SIG-M5 (cell line): ENCODE measurements at places on chromosomes 6 and 20.

DNA sequence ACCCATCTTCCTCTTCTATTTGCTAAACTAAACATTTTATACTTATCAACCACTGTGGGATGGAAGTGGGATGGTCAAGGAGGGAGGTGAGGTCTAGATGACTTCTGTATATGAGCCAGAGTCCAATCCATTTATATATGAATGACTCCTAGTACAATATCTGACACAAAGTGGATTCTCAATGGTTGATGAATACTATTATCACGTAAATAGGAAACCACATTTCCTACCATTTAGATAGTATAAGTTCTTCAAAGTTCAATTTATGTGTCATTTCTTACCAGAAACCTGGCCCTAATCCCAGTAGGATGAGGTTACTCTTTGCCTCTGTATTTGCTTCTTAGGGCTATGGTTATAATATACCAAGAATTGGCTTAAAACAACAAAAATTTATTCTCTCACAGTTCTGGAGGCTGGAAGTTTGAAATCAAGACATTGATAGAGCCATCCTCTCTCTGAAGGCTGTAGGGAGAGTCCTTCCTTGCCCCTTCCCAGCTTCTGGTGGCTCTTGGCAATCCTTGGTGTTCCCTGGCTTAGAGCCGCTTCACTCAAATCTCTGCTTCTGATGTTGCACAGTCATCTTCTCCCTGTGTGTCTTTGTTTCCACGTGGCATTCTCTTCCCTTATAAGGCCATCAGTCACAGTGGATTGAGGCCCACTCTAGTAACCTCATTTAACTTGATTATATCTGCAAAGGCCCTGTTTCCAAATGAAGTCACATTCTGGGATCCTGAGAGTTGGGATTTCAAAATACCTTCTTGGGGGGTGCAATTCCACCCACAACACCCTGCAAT lies 41.0 kb upstream of the RAB23 start:
- no peak for DNase-seq

DNA sequence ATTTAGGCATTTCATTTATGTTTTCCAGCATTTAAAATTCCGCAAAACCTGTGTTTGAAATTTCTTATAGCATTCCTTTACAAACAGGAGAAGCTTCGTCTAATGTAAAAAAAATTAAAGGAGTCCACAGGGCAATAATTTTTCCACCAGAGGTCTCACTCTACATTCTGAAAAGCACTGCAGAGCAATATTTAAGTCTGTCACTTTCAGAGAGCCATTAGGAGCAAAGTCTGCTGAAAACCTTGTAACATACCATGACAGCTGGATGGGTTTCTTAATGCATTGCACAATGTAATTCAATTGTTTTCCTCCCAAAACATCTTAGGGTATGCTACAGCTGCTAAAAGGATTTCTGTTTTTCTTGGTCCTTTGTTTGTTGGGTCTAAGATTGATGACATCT lies 18.0 kb downstream of the BAG2 start:
- no peak for DNase-seq

- no peak for DNase-seq
These were observed 912 bp downstream of the EYA4 start for GRCh38 chr6:133241901-133242636.

DNA sequence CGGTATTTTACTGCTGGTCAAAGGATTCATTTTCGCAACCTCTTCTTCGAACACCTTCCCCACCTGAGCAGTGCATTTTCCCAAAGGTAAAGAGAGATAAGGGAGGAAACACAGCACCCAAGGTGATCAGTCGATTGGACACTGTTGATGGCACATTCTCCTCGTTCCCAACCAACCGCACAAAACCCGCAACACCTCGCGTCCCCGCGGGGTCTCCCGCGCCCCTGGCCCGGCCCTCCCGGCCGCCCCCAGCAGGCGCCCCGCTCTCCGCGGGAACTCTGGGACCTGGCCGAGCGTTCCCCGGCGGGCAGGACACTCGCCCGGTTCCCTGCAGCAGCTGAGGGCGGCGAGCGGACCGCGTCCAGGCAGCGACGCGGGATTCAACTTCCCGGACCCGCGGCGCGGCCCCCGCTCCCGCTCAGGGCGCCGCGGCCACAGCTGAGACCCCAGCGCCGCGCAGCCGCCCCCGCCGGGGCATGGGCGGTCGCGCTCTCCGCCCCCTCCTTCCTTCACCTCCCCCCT lies 506 bp downstream of the RGS17 start:
- no peak for DNase-seq

DNA sequence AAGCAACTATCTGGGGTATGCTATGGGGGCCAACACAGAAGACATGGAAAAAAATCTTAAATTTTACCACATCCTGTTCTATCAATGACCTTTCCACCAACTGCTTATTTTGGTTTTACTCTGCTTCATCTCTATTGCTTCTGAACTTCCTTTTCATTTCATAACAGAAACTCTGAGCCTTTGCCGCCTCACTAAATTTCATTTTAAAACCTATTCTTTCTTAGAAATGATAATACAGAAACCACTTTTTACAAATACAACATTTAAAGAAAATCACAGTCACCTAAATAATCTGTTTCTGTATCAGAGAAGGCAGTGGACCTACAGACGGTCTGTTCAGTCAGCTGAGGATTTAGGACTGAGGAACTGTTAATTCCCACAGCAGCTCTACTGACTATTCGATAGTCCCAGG lies 117.5 kb downstream of the KCNQ5 start:
- peak; percentile 12 for DNase-seq

DNA sequence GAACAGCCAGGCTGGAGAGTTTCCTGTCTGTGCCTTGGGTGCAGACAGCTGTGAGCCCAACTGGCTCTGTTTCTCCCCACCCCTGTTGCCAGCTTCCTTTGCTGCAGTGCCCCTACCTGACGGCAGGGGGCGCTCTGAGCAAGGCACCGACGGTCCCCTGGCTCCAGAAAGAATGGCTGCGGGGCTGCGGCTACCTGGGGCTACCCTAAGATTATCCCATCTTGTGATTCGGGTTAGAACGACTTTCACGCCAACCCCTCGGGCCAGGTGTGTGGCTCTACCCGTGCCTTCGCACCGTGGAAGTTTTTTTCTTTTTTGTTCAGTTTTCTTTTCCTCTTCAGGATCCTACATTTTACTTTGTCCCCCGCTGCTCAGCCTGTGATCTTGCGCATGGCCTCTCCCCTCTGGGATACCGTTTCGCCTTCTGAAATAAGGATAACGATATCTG lies 33.4 kb upstream of the AAR2 start:
- no peak for DNase-seq

GRCh38 chr6:3712827-3713665 lies 38.5 kb downstream of the PXDC1 start:
- no peak for DNase-seq

DNA sequence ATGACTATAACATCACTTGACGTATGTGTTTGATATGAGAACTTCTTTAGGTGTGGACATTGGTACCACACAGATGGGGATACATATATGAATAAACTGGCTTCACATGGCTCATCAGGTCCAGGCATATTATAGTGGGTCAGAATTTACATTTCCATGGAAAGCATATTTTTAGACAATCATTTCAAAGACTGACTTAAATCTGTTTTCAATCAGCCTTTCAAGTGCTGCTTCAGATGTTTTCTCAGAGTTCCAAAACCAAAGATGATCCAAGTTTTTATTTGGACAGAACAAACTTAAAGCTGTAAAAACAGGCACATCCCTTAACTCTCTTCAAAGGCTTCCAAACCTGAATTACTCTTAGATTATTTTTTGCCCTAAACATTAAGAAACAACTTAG lies 88.1 kb downstream of the PRSS35 start:
- DNase-seq, result no peak

- no peak for DNase-seq
These were observed 267.7 kb upstream of the RNF24 start for GRCh38 chr20:4283016-4283415.

GRCh38 chr6:138485005-138485545 lies 14.2 kb downstream of the NHSL1 start:
- DNase-seq, result no peak

GRCh38 chr6:47168180-47168579 lies 126.0 kb upstream of the ADGRF1 start:
- peak; percentile 46 for DNase-seq

DNA sequence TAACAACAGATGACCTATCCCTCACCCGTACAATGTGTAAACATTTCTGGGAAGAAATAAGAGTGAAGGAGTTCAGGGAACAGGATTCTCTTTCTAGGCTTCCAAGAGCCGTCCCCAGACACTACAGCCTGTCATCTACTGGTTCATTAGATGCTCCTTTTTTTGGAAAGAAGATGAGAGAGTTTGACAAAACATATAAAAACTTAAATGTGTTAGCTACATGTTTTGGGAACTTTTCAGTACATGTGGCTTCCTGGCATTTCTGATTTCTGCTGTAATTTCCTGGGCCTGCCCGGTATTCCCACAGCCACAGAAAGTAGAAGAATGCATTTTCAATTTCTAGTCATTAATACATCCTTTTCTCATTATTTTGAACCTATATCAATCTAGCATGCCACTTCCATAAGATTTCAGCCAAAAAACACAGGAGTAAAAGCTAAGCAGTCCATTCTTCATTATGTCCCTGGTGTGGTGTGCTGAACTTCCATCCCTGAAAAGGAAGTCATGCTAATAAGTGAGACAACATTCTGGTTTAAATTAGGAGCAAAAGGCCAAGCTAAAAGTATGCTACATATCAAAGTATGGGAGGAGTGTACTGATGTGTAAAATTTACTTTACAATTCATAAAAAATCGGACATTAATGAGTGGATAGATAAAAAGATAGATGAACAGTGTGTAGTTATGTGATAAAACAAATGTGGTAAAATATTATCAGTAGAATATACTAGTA lies 198.2 kb downstream of the WDR27 start:
- no peak for DNase-seq

DNA sequence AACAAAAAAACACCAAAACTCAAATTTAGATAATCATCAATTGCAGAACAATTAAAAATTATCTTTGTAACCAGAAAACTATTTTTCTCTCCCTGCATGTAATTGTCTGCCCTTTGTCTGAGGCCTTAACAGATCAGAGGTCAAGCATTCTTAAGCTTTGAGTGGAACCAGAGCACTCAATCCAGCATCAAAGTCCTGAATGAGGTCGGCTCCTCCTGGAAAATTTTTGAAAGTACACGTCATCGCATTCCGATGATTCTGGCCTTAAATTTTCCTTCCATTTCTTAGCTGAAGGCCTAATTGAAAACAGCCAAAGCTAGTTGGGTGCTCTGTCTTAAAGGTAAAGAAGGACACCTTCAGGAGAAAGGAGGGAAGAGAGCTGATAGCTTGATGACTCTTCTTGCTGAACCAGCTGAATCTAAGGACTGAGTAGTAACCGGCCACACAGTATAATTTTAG lies 510.2 kb upstream of the SULF2 start:
- no peak for DNase-seq

DNA sequence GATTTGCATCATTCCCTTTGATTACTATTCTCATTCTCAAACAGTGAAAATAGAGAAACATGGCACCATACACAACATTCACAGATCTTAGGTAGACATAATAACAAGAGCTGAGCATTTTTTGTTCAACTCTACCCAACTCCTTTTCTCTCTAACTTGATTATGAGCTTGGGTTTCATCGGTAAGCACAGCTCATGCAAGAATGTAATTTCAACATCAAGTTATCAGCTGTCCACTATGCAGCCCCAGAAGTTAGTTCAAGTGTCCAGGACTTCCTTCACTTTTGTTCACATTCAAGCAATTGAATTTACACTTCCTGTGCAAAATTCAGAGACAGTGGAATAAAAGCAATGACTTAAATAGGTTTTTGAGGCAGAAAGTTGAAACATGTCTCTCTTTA lies 297.7 kb upstream of the SASH1 start:
- DNase-seq, result no peak

GRCh38 chr6:135675862-135676261 lies 175.6 kb upstream of the PDE7B start:
- DNase-seq, result no peak

GRCh38 chr6:152052061-152052460 lies 244.6 kb downstream of the ESR1 start:
- DNase-seq, result no peak

GRCh38 chr6:17280552-17281090 lies 540 bp upstream of the RBM24 start:
- DNase-seq, result no peak

DNA sequence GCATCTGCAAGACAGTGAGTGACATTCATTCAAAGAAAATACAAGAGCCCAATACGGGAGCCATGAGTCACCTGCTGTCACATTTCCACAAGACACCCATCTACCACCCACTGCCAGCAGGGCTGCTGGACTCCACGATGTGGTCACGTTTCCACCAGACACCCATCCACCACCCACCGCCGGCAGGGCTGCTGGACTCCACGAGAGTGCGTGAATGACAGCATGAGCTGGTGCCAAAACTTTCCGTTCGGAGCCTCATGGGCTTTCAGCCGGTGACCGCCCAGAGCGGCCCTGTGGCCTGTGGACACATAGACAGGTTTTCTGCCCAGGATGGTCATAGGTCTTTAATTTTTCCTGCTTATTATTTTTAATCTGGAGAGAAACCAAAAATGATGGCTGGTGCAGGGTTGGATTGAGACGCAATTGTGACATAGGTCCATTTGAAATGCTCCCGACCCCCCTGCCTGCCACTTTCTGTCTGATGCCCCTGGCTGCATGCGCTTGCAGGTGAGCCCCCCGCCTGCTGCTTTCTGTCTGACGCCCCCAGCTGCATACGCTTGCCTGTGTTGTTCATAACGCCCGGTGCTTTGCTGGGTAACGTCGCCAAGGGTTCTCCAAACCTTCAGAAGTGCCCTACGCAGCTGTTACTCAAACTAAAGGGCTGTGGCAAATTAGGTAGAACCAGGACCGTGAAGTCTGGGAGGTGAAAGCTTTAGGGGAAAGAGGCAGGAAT lies 59.1 kb upstream of the SMOC2 start:
- DNase-seq, result no peak

- DNase-seq, result no peak
These were observed 98.6 kb upstream of the RIN2 start for GRCh38 chr20:19659448-19659847.

- DNase-seq, result no peak
These were observed 86.6 kb upstream of the BMP2 start for GRCh38 chr20:6680854-6681253.

DNA sequence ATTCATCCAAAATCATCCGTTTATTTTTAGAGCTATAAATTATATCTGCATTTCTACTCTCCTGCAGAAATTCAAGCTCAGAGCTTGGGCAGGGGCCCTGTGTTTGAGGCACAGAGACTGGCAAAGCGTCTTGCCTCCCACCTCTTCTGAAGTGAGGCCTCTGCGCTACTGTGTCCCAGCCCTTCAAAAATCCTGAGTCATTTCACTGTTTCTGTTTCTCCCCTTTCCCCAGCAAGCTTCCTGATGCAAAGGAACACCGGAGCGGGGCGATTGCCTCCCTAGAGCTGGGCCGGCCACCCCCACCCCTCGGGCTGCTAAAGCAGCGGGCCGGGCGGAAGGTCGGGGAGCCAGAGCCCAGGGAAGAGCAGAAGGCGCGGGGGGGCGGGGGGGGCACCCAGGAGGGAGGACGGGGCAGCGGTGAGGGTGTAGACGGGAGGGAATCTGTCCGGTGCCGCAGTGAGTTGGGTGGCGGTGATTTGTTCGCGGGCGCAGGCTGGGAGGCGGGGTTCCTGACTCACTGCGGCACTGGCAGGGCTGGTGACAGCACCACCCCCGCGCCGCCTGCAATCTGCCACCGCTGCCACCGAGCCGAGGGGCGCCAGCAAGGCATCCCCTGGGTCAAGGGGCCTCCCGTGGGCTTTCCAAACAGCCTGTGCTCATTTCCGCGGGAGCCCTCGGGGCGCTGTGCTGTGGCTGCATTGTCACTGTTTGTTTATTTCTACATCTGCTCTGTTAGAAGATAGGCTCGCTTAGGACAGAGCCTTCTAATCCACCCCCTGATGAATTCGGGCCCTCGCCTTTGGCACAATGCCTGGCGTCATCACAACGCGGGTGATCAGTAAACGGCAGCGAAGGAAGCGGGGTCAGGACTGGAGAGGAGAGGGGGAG lies 46.5 kb upstream of the SNAP25 start:
- DNase-seq, result no peak

GRCh38 chr20:53769041-53769440 lies 175.4 kb upstream of the ZNF217 start:
- no peak for DNase-seq
